Liver (tissue), 10 donors: ENCODE measurements at places on chromosomes 6 and 20. TPM values are rescaled to one million over a fixed set of nuclear protein-coding genes. Genes with fewer than 3 reads are reported as not detected.

ENPP4 gene
- total RNA-seq = 5.8 TPM

- DNase-seq = no peak
Observed at GRCh38 chr6:112821476-112821875, 474.3 kb downstream of the RFPL4B start.

TRDN gene
- 0.08 TPM for total RNA-seq

SIM1 gene
- total RNA-seq = not detected

CALHM5 gene
- 0.47 TPM for total RNA-seq

GRCh38 chr20:58864346-58864745, 11.8 kb downstream of the GNAS start:
- DNase-seq = no peak

OXT gene
- total RNA-seq = 6.5 TPM

DNA sequence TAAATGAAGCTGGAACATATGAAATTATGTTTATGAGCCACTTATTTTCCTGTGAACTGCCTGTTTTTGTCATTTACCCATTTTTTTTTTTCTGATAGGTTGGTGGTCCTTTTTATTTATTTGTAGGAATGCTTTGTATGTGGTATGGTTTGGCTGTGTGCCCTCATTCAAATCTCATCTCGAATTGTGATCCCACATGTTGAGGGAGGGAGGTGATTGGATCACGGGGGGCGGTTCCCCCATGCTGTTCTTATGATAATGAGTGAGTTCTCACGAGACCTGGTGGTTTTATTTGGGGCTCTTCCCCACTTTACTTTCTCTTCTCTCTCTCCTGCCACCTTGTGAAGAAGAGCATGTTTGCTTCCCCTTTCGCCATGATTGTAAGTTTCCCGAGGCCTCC, 77.3 kb downstream of the CDH26 start:
- DNase-seq = no peak

GRCh38 chr20:25048519-25048952, 9.4 kb downstream of the ACSS1 start:
- no peak for DNase-seq

GHRH gene
- not detected for total RNA-seq

- no peak for DNase-seq
Observed at GRCh38 chr6:41470331-41471063, 75.7 kb upstream of the FOXP4 start.

DNA sequence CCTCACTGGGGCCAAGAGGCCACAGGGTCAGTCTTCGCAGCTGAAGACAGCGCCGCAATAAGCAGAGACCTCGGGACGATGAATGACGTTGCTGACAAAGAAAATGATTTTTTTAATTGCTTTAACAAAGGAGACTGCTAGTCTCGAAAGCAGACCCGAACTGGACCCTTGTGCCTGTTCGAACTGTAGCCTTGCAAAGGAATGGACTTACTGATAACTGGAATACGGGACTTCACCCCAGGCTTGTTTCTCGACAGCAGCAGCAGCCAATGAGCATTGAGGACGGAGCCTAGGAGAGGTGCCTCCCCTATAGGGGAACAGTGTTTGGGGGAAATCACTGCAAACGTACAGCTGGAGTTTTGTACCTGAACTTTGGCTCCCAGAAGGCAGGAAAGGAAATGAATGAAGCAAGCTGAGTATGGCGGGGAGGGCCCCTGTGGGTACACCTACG, 1.3 kb upstream of the TAF4 start:
- peak; percentile 62 for DNase-seq

- no peak for DNase-seq
Observed at GRCh38 chr6:135014353-135014832, 40.2 kb downstream of the HBS1L start.

GRCh38 chr20:56975838-56976237, 290.6 kb downstream of the BMP7 start:
- no peak for DNase-seq

DNA sequence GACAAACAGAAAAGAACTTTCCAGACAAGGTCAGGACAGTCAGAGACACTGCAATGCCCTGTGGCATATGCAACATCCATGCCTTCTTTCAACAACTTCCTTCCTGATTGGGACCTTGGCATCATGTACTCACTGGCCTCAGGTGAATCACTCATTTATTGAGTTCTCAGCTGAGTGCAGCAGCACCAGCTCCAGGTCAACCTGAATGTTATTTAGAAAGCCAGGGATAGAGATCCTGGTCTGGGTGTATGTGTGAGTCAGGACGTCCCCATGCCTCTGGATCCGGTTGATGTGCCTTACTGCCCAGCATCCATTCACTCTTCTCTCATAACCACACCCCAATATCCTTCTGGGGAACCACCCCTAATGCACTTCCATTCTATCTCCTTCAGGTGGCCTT, 54.4 kb downstream of the SNRNP48 start:
- DNase-seq = no peak

TNF gene
- total RNA-seq = 0.42 TPM

DNA sequence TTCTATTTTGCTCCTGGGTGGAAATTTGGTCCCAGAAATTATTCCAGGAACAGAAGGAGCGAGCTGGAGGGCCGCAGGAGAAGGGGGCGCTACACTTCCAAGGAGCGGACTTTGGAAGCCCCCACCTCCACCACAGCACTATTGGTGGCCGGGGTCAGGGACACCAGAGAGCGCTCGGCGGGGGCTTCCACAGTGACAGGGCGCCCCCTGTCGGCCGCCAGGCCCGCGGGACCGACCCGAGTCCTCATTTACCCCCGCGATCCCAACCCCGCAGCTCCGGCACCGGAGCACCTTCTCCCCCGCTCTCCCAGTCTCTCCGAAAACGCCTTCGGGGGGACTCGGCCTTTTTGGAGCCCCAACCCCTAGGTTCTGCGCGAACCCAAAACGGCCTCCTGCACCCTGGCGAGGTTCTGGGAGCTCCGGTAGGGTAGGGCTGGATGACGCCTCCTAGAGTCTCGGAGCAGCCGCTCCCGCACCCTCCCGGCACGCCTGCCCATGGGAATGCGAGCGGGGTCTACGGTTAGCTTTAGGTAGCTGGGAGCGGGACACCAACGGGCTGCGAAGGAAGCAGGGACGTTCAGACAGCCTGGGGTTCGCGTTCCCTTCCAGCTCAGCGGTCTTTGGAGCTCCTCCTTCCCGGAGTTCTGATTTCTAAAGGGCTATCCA, 2.4 kb upstream of the FOXA2 start:
- DNase-seq = peak; percentile 73

ACTL10 gene
- total RNA-seq = 0.50 TPM

- DNase-seq = no peak
Observed at GRCh38 chr6:151075527-151075926, 164.2 kb upstream of the AKAP12 start.

DNA sequence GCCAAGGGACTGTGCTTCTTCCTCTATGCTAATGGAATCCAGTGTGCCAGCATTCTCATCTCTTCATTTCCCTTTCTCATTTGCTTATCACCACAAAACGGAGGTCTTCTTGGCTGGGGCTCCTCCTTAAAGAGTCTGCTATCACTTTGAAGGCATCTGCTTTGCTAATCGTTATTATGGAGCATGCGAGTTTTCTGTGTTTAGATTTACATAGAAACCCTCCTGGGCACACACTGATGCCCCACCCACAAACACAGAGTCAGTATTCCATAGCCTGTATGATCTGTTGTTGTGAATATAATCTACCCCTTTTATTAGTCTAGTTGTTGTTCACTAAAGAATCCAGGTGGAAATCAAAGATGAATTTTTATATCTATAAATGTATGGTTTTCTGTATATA, 83.4 kb upstream of the XRN2 start:
- no peak for DNase-seq

DNA sequence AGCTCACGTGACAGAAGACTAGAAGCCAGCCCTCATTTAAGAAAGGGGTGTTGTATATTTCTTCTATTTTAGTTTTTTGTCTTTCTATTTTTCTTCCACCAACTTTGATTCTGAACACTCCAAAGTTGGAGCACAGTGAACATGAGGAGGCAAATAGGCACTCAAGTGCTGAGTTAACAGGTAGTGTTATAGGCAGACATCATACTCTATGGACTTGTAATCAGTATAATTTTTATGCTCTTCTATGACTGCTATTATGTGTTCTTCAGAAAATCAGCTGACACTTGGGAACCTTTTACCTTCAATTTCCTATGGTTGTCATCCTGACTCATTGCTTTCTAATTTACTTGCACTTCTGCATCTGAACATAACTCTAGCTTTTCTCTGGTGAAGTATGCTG, 396.3 kb upstream of the EYS start:
- no peak for DNase-seq

GRCh38 chr6:10425975-10426780, 11.3 kb upstream of the TFAP2A start:
- DNase-seq = no peak

DNA sequence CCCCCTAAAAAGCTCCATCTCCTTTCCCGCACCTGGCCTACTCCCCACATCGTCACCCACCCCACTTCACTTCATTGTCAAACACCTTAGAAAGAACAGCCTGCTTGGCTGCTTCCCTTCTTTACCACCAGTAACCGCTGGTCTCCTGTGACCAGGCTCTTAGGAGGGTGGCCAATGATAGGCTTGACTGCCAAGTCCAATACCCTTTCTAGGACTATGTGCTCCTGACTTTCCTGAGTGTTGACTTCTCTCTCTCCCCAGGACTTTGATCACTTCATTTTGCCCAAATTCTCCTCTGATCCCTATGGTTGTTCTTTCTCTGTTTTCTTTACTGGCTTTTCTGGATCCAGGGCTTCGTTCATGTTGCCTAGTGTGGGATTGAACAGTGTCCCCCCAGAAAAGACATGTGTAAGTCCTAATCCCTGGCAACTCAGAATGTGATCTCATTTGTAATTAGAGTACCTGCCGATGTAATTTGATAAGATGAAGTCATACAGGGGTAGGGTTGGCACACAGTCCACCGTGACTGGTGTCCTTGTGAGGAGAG, 254.0 kb downstream of the GMDS start:
- no peak for DNase-seq

DNA sequence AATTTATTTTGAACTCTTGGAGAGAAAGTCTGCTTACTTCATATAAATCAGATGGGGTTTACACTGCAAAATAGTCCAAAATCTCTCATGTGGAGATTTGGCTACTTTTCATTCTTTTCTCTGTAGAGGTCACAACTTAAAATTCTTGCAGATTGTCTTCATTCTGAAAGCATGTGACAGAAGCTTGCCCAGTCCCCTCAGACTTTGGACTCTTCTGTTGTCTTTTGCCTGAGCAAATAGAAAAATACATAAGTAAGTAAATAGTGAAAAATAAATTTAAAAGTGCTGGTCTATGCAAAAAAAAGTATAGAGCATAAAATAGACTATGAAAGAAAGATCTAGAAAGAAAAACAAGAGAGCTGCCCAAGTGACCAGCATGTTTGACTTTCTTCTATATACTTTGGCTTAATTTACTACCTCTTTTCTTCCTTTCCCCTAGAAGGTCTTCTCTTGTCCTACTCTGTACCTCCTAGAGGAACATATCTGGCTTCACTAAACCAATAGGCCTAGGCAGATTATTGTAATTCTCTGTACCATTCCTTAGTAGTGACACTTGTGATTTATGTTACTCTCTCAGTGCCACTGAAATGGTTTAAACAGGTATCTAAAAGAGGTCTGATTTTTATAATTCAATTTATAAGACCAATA, 260.9 kb downstream of the TENT5A start:
- no peak for DNase-seq

DNA sequence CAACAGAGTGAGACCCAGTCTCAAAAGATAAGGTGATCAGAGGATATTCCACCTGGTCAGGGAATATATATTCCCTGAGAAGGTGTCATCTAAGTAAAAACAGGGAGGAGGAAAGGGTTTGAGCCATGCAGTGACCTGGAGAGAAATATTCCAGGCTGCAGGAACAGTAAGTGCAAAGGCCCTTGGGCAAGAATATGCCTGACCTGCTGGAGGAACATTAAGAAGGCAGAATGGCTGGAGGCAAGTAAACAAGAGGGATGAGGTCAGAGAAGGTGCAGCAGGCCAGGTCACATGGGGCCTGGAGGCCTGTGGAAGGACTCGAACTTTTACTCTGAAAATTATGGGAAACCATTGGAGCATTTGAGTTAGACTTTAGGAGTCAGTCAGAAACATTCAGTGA, 6.7 kb downstream of the DEF6 start:
- DNase-seq = no peak

DNA sequence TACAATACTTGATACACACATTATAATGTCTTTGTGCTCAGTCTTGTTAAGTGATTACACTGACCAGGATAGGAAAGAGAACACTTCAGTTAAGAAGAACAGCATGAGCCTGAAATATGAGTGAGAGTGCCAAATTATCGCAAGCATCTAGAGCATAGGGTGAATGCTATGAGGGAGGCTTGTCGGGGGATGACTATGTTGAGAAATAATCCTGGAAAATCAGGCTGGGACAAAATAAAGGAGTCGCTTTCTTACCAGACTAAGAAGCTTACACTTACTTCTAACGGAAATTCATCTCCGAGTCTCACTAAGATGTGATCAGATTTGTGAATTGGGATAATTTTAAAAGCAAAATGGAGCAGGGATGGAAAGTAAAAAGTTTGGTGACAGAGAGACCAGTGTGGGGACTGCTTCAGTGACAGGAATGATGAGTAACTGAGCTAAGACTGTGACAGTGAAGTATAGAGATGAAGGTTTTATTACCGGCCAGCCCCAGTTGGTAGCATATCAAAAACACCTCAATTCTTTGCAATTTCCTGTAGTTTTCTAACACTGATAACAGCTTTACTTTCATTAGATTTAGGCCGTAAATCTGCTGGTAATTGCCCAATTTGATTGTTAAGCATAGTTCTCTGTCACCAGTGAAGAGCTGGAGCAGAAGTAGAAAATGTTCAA, 48.4 kb upstream of the DEFB112 start:
- DNase-seq = no peak

DNA sequence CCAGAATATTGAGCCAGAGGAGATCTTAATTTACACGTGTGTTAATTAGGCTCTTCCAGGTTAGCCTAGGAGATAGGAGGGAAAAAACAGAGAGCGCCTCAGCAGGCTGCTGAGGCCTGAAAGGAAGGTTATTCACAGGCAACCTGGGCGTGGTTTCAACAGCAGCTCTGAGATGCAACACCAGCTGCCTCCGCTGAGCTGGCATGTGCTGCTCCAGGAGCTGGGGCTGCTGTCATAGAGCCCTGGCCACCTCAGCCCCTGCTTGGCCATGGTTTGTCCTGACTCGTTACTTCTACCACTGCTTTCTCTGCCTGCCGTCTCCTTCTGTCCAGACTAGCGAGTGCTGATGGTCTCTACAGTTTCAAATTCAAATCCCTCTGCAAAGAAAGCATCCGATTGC, 32.4 kb upstream of the RPP40 start:
- no peak for DNase-seq

- DNase-seq = no peak
Observed at GRCh38 chr6:99512033-99512432, 3.2 kb downstream of the USP45 start.

DNA sequence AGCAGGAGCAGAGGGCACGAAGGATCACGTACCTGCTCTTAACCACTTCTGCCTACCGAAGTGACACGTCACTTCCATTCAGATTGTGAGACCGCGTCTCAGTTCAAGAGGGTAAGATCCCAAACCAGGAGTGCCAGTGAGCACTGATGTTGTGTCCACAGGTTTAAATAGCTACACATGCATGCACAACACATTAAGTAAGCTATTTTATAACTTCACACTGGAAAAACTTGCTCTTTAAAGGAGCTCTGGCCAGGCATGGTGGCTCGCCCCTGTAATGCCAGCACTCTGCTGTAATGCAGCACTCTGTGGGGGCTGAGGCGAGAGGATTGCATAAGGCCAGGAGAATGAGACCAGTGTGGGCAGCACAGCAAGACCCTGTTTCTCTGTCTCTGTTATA, 21.1 kb downstream of the ABHD12 start:
- no peak for DNase-seq

SLC17A9 gene
- 16.0 TPM for total RNA-seq
